Activated CD4-positive, alpha-beta T cell treated with anti-CD3 and anti-CD28 coated beads, Interleukin-2, amount 10 ng/mL, durations not matched to agents 7 days and 5 days (primary cell): ENCODE measurements at places on chromosomes 5 and 9.

GRCh38 chr5:77425420-77425819 lies 66.7 kb downstream of the WDR41 start:
- DNase-seq, result no peak

- DNase-seq, result no peak
These were observed 20.6 kb downstream of the TMEM174 start for GRCh38 chr5:73193592-73193991.

DNA sequence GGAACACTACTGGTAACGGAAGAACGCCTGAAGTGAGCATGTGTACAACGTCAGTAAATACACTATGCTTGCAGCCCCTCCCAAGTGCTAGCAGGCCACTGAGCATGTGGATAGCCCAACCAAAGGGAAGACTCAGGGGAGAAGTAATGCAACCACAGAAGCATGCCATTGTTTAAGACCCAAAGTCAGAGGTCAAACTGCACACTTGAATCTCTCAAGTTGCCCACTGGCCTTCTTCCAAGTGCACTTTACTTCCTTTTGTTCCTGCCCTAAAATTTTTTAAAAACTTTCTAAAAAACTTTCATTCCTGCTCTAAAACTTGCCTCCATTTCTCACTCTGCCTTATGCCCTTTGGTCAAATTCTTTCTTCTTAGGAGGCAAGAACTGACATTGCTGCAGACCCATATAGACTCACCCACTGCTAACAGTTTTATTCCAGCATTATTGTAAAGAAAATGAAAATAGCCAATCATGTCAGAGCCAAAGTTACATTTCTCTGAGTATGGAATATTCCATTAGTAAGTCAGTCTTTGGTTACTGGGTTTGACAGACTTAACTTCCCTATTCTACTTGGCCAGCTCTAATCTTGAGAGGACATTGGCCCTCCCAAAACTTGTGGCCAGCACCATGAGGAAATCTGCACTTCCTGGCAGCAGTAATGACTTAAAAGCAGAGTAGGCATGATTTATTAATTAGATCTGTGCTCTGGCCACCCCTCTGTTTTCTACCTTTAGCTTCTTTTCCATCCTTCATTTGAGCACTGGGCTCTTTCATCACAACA lies 76.9 kb downstream of the TSSK1B start:
- DNase-seq, result no peak

GRCh38 chr5:100493996-100494395 lies 41.2 kb upstream of the FAM174A start:
- no peak for DNase-seq

- DNase-seq, result no peak
These were observed 9.7 kb downstream of the NFIB start for GRCh38 chr9:14304259-14304658.

DNA sequence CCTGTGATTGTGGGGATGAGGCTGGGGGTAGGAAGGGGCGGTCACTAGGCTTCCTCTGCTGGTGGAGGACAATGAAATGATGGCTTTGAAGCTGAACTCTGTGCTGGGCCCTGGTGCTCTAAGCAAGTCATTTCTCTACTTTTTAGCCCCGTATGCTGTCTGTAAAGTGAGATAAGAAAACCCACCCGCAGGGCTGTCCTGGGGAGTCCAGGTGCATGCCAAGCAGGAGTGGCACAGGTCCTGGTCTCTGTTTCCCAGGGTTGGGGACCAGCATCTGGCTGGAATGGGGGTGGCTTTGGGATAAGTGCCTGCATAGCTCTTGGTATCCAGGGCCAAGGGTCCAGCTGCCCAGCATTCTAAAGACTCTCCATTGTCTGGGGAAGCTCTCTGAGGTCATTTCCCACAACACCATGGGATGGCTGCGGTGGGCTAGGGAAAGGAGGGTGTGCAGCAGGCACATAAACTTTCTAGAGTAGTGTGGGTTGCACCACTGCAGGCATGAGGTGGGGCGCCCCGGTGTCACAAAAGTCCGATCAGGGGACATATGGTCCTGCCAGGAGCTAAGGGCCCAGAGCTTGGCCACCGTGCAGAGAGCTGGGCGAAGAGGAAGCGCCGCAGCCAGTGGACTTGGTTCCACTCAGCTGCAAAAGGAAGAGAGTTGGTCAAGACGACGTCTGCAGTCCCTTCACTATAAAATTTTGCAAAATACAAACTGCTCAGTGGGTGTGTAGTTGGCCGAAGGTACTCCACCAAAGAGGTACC lies 25.6 kb upstream of the GTF3C5 start:
- no peak for DNase-seq

DNA sequence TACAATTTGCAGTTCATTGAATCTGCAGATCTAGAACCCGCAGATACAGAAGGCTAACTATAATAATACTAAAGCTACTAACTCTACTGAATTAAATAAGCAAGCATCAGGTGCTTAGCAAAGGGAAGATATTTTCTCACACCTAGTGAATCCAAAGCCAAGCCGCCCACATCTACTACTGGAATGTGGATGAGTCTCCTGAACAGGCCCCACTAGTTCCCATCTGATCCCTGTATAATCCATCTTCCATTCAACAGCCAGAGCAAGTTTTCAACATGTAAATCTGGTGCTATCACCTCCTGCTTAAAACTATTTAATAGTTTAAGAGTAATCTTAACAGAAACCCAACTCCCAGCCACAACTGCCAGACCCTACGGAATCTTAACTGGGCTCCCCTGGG lies 18.9 kb downstream of the ARL15 start:
- DNase-seq, result no peak

DNA sequence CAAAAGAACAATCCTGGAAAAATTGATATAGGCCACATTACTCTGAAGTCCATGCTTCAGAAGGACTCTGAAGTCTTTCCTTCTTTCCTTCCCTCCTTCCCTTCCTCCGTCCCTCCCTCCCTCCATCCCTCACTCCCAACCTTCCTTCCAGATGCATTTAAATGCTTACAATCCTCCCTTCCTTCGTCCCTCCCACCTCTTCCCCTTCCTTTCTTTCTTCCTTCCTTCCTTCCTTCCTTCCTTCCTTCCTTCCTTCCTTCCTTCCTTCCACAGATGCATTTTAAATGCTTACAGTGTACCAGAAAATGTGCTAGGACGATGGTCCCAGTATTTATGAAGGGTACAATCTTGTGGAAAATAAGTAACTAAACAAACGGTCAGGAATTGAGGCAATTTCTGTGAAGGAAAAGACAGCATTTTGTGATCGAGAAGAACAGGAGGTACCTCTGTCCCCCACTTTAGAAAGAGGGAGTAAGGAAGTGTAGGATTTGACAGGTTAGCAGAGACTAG lies 181.3 kb upstream of the TUT7 start:
- DNase-seq, result no peak

DNA sequence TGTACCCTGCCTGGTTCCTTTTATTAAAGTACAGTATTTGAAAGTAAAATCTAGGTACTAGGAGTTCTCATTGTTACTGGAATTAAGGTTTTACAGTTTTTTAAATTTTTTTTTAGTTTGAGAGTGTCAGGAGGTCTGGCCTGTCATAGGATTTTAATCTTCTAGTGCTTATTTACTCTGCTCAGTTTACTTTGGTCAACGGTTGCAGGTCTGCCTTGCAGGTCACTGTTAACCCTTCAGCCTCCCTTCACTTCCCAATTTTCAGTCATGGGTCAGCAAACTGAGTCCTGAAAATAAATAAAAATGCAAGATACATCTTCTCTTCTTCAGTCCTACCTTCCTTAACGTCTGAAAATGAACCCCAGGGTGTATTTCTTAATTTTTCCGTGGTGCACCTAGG lies 18.8 kb upstream of the PTBP3 start:
- no peak for DNase-seq

- DNase-seq, result no peak
These were observed 114.5 kb upstream of the GPR151 start for GRCh38 chr5:146630472-146630871.

- DNase-seq, result no peak
These were observed 386.0 kb upstream of the GRIN3A start for GRCh38 chr9:102124465-102124864.

DNA sequence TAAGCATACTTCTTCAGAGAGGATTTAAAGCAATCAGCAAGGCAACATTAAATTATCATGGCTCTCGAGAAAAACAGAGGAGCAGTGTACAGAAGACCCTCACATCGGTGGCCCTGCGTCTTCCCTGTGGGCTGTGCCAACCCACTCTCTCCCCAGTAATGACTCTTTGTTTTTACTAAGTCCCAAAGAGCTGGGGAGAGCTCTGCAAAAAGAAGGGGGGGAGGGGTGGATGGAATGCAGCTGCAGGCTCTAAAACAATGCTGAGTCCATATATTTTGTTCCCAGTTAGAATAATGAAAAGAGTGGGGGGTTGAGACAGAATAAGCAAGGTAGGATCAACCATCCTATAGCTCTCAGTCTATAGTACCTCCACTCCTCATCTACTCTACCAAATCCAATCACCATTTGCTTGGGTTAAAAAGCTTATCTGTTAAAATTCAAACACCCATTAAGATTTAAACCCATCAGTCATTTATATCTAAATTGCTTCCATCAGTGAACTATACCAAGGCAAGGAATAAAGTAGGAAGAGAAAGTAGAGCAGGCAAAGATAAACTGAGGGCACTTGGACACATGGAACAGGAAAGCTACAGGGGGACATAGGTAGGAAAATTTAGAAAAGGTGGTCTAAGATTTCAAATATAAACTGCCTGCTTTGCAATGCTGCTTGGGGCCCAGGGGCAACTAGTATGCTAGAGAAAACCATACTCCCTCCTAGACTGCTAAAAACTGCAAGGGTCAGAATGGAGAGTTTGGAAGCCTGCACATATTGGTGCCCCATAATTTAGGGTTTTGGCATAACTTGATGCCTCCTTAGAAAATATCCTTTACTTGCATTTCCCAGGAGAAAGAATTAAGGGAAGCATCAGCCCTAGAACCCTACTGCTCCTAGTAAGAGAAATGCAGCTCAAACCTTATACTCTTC lies 20.6 kb downstream of the ELL2 start:
- no peak for DNase-seq

DNA sequence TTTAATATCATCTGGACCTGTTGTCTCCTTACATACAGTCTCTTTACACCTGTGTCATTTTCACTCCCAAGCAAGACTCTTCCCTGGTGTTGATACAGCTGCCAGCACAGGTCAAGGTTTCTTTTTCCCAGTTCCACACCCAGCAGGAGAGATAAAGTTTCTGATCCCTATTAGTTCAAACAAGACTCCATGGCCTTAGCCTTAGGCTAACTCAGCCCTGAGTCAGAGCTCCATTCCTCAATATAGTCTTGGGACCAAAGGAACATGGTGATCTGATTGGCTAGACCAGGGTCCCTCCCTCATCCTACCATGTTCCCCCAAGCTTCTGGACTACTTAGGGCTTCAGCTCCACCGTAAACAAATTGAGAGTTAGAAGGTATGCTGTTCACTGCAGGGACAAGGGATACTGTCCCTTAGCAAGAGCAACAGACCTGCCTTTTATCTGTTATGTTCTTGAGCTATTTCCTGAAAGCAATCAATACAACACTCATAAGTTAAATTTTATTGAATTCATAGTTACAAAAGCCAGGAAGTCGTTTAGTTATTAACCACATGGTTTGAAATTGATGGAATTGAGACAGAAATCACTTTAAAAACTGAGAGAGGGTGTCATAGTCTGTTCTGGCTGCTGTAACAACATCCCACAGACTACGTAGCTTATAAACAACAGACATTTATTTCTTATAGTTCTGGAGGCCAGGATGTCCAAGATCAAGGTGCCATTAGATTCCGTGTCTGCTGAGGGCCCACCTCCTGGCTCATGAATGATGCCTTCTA lies 20.5 kb downstream of the SLC1A1 start:
- no peak for DNase-seq

DNA sequence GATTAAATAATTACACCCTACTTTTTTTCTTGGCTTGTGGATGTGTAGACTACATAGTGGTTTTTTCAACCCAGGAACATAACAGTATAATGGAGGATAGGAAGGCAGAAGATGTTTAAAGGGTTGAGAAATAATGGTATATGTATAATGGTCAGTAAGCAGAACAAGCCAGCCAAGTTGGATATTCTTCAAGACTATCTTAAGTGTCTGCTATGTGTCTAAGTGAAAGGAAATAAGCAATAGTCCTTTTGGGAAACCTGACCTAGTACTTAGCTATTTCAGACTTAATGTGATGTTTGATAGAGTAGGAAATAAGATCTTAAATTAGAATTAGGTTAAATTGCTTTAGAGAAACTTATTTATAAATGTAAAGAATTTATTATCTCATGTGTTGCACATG lies 85.7 kb downstream of the PTPDC1 start:
- DNase-seq, result no peak

- no peak for DNase-seq
These were observed 79.4 kb upstream of the ADRB2 start for GRCh38 chr5:148746826-148747535.

GRCh38 chr5:65895891-65896290 lies 30.5 kb upstream of the ERBIN start:
- DNase-seq, result no peak

- DNase-seq, result no peak
These were observed 348.9 kb upstream of the RFX3 start for GRCh38 chr9:3874449-3875360.

DNA sequence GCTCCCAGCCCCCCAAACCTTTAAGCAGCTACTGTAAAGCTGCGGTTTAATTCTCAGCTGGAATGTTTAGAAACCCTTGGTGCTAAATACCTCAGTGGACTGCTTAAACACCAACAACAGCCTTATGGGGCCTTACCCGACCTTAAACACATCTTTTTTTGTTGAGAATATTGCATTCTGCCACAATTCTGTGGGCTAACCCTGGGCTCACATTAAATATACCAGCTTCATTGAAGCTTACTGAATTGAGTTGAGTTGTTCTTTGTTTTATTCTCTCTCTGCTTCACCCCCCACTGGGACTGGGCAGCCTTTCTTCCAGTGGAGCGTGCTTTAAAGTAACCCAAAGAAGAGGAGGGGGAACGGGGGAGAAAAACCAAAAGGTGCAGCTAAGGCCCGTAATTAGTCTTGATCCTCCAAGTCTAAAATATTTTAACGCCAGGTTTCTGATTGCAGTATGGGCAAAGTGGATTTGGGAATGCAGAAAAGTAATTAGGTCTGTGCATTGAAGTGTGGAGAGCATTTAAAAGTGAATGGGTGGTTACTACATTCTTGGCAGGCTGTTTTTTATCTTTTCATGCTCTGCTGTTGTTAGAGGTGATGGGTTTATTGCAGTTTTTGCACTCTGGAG lies 281.2 kb downstream of the NR2F1-AS1 start:
- no peak for DNase-seq

DNA sequence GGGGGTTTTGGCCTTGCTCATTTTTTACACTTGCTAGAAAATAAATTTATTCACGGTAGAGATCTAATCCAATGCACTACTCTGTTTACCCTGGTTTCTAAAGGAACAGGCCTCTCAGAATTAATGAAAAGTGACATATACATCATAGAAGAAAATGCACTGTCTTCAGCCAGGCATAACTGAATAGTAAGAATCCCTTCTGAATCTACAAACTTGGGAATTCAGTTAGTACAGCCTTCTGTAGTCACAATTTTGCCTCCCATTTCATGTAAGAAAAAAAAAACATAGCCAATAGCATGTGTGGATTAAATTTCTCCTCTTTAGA lies 197.3 kb downstream of the CAAP1 start:
- DNase-seq, result no peak

- DNase-seq, result no peak
These were observed 152.8 kb downstream of the TMEM167A start for GRCh38 chr5:82924226-82925060.

- DNase-seq, result no peak
These were observed 14.1 kb upstream of the C5orf58 start for GRCh38 chr5:170218726-170219125.

GRCh38 chr9:116381350-116381749 lies 227.8 kb downstream of the PAPPA start:
- no peak for DNase-seq

- no peak for DNase-seq
These were observed 92.7 kb downstream of the GADD45G start for GRCh38 chr9:89697553-89697952.
